ENCODE measurements at places on chromosomes 2 and 18.

DNA sequence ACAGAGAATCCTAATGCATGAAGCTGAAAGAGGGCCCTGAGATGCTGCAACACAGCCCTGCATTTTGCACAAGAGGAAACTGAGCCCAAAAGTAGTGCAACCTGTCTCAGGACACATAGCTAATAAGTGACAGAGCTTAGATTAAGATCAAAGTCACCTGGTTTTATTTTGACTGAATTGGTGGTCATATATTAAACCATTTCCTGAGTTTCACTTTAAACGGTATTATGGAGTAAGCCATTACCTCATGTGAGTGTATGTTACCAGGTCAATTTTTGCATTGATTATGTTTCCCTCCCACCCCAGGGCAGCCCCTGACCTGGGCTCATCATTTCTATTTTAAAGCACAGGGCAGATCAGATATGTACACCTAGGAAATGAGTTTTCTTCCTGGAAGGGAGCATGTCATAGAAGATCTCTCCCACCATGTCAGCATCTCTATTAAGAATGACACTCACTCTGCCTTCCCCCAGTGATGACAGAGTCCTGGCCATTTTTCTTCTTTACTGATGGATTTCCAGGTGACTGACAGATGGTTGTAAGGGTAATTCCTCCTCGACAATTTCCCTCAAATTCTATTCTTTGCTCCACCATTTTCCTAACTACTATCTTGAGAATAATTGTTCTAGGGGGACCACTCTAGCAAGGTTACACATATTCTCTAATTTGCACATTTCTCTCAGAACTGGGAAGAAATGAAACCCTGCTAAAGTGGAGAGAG, 441.3 kb upstream of the SLC14A2 start:
- no peak for DNase-seq

GRCh38 chr18:11654736-11655605, 34.1 kb upstream of the GNAL start:
- peak; percentile 64 for DNase-seq

DNA sequence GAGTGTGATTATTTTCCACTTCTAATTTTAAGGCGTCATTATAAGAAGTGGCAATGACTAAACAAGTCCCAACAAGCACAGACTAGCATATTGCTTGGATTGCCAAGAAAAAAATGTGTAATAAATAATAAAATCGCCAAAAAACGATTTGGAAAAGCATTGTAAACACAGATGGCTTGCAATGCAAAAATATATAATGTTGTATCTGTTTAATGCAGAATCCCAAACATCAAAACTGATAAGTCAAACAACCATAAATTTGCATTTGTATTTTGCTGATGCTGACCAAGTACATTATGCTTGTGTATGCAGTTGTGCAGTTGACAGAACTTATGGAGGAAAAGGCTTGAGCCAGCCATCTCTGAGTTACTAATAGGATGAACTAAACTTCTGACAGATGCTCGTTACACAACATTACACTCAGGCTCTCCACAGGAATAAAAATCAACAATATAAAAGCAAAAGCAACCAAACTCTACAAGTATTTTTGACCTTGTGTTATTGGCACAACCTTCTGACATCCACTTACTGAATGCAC, 68.1 kb downstream of the DNER start:
- no peak for DNase-seq

DNA sequence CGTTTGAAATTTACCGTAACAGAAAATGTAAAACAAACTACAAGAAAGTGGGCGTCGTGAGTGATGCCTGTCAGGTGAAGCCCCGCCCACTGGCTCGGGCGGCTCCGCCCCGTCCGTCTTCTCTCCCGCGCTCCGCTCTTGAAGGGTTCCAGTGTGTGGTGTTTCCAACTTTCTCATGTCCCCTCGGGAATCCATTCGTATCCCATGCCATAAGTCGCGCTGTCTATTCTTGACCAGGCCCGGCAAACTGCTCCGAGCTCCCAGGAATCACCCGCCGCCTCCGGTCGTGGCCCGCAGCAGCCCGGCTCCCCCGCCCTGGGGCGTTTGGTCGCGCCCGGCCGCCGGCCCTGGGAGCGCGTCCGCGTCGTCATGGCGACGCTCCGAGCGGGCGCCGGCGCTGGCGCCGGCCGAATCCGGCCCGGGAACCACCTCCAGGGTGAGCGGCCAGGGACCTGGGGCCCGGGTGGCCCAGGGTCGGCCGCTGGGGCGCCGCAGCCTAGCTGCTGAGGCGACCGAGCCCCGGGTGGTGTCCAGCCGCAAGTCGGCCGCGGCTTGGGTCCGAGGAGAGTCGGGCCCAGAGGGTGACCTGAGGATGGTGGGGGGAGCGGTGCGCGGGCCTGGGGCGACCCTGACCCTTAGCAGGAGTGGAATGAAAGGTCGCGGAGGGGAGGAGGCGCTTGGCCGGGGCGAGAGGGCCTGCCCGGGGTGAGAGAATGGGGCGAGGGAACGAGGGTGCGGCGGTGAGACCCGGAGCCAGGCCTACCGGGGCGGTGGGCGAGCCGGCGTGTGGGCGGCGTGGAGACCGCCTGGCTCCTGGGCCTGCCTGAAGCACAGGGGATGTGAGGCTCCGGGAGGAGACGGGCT, at the start of gene CFAP221:
Gene CFAP221 (plus strand): TSS at position 375 of the 864 bp plus-strand sequence. CDS start 1,683 bp downstream, outside the sequence.
- peak; percentile 42 for DNase-seq

GRCh38 chr2:216500572-216500971, 1.9 kb downstream of the RPL37A start:
- DNase-seq: no peak

DNA sequence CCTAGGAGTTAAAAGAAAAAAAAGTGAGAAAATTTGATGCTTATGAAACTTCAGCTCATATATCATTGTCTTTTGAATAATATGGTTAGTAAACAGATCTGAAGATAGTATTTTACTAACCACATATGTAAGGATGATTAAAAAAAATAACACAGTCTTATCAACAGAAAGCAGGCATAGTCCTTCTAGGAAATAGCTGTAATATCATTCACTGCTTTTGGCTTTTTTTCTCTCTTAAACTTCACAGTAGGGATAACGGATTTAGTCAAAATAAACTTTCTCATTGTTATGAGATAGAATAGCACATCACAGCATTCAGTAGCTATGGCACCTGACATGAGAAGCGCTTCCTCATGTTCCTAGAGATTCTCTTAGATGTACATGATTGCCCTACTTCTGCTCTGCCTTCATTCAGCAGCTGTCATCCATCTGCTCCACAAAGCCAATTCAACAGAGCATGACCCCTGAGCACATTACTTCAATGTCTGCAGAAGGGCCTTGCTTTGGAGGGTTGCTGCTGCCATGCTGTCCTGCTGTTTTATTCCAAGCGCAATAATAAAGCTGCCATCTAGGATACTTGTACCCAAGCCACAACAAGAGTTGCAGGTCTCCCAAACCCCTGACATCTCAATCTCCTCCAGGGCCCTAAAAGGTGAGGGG, 67.0 kb downstream of the TTC21B start:
- DNase-seq: no peak

DNA sequence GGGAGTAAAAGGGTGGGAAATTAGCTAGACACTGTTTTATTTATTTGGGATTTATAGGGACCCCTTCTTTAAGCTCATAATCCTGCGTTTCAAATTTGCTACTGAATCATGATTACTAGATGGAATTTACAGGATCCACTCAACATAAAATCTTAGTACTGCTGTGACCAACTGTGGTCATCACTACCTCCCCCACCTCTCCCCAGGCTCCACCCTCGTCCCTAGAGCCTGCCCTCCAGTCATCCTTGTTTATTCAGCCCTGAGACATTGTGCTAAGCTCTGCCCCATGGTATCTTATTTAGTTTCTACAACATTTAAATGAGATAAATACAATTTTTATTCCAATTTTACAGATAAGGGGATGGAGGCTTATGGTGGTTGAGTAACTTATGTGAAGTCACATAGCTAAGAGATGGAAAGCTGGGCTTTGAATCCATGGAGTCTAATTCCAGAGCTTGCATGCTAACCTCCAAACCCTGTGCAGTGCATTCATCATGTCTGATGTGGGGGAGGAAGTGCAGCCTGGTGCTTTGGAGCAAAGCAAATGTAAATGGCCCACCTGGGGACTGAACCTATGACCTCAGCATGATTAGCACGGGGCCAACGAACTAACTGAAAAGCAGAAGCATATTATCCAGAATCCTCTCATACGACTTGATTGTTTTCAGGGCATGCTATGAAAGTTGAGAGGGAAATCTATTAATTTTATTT, 502.4 kb downstream of the TMEM182 start:
- DNase-seq: no peak

DNA sequence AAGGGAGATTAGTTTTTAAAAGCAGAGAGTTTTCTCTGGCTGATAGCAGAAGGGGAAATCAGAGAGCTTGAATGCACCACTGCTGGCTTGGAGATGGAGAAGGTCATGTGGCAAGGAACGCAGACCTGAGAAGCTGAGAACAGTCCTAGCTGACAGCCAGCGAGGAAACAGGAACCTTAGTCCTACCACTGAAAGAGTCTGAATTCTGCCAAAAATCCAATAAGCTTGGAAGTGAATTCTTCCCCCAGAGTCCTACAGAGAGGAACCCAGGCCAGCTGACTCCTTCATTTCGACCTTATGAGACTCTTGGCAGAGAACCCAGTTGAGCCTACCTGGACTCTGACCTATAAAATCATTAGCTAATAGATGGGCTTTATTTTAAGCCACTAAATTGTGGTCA, 371.9 kb upstream of the TNP1 start:
- DNase-seq: no peak

GRCh38 chr2:102033031-102033749, 41.4 kb downstream of the IL1R2 start:
- no peak for DNase-seq

DNA sequence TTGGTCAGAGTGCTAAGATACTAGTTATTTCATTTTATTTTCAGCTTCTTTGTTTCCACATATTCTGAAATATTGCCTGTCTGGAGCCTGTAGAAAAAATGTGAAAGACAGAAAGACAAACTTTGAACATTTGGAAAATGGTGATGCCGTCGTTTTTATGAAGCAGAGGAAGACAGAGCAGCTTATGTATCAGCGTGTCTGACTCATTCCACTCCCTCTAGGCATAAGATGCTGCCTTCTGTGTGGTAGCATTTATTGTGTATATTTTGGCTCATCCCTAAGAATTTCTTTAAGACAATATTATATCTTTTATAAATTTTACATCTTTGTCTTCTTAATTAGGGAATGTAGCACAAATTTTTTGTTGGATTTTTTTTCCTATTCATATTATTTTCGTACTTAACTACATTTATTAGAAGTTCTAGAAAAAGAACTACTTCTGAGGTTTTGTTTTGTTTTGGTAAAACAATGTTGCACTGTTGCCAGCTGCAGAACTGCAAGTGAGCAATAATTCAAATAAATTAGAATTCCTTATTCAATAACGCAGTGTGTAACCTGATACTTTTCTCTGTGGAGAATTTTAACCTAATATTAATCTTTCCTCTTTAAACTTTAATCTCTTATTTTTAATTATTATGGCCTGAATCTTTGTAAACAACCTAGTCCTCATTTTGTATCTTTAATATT, 300.4 kb downstream of the ZNF407 start:
- peak; percentile 74 for DNase-seq

- DNase-seq: no peak
Observed at GRCh38 chr2:209834767-209835166, 63.1 kb downstream of the UNC80 start.

DNA sequence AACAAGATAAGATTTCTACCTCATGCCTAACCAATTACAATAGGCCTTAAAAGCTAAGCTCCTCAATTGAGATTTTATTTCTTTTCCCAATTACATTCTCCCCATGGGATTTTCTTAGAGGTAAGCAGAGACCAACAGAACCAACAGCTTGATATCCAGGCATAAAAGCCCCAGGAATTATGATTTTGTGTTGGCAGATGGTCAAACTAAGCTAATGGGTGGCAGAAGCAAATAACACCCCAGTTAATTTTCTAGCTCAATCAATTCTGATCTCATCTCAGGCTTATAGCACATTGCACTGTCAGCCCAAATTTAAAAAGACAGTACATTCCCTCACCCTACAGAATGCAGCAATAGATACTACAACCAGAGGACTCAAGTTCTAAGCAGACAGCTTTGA, 156.4 kb downstream of the NRXN1 start:
- no peak for DNase-seq

DNA sequence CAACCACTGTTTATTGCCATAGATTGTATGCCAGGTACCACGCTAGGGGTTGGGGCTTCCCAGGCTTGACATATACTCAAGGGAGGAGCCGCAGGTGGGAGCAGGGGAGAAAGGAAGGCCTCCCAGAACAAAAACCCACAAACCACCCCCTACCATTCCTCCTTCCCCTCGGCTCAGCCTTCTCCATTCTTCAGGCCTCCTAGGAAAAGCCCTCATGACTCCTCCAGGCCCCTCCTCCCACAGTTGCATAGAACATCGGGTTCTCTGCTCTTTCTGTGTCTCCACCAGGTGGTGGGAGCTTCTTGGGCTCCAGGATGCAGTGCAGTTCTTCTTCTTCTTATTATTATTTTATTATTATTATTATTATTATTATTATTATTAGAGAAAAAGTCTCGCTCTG, 80.3 kb downstream of the ZFP36L2 start:
- no peak for DNase-seq

DNA sequence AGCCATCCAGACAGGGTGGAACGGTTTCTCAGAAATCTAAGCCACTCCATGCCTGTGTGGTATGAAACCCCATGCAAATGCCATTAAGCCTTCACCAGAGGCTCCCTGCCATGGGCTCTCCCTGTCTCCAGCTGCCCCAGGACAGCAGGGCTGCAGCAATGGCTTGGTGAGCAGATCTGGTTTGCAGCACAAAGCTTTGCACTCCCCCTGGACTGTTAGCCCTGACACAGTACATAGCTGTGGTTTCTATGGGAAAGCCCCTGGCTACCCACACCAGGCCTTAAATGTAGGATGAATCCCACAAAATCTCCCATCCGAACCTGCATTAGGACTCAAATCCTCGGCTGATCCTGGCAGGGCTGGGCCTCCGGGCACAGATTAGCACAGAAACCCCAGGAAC, 291.6 kb downstream of the TNS1 start:
- DNase-seq: no peak

DNA sequence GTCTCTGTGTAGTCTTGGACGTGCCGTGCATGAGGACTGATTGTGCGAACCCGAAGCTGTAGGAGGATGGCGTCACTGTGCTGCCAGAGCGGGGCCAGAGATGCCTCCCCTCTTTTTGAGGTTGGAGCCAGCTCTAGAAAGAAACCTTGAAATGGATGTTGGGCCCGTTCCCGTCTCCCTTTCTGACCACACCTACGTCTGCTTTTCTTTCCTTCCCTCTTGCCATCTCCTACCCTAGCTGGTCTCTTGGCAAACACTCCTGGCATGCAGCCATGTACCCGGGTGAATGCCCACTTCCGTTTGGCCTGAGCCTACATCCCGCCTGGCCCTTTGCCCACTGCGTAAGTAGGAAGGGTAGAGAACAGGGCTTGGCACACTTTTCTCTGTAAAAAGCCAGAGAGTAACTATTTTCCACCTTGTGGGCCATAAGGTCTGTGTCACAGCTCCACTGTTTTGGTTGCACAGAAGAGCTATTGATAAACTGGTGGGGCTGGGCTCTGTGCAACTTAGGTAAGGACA, 37.4 kb downstream of the SH3BP4 start:
- peak; percentile 45 for DNase-seq

DNA sequence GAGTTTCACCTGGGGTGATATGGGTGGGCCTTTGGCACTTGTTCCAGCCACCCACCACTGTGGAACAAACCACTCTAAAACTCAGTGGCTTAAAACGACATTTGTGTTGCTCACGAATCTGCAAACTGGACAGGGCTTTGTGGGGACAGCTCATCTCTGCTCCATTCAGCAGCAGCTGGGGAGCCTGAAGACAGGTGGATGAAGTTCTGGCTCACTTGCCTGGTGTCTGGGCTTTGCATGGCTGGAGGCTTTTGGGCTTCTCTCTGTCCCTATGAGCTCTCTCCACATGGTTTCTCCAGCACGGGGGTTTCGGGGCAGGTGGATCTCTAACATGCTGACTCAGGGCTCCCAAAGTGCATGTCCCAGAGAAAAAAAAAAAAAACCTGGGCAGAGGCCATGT, 93.0 kb upstream of the GLI2 start:
- no peak for DNase-seq
